ENCODE measurements at places on chromosomes 6 and 20.

- no peak for DNase-seq
Measured at GRCh38 chr6:37987559-37987958, 168.0 kb downstream of the ZFAND3 start.

DNA sequence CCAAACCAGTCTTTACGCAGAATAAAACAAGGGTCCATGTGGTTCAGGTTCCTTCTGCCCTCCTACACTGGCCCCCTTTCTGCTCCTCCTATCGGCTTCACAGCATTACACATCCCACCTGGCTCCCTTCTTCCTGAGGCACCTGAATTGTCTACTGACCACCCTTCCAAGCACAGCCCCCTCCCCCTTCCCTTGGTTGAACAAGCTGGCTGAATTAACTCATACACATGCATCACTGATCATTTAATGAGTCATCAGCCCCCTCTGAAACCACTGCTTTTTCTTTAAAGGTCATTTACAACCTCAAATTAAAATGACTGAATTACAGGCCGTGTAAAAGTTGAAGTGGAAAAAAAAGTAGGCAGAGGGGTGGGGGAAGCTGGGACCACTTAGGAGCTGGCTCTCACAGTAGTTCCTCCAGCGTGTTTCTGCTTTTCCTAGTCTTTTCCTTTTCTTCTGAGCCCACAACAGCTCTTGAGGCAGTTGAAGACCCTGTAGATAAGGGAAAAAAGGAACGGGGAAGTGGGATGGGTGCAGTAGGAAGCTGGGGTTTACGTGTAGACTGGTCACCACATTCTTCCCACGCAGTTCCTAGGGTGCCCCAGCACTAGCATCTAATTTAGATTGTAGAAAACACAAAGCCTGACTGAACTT is 67.6 kb downstream of the FYN start:
- no peak for DNase-seq

DNA sequence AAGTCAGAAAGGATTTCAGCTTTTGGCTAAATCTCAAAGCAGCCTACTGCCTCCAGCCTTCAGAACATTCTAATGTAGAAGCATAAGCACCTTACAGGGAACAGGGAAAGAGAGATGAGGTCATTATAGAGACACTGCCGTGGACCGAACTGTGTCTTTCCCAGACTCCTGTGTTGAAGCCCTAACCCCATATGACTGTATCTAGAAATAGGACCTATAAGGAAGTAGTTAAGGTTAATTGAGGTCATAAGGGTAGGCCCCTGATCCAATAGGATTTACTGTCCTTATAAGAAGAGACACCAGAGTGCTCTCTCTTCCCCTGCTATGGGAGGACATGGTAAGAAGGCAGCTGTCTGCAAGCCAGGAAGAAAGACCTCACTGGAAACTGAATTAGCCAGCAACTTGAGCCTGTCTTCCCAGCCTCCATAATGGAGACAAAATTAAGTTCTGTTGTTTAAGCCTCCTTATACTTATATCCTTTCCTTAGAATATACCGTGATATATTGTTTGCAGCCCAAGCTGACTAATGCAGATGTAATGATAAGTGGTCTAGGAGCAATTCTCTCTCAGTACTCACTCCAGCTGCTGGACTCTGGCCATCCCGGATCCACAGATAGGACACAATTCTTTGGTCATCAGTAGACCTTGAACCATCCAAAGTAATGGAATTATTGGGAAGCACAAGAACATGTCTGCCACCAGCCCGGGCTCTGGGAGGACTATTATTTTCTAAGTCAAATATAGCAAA is 71.4 kb downstream of the ALDH5A1 start:
- DNase-seq: no peak

DNA sequence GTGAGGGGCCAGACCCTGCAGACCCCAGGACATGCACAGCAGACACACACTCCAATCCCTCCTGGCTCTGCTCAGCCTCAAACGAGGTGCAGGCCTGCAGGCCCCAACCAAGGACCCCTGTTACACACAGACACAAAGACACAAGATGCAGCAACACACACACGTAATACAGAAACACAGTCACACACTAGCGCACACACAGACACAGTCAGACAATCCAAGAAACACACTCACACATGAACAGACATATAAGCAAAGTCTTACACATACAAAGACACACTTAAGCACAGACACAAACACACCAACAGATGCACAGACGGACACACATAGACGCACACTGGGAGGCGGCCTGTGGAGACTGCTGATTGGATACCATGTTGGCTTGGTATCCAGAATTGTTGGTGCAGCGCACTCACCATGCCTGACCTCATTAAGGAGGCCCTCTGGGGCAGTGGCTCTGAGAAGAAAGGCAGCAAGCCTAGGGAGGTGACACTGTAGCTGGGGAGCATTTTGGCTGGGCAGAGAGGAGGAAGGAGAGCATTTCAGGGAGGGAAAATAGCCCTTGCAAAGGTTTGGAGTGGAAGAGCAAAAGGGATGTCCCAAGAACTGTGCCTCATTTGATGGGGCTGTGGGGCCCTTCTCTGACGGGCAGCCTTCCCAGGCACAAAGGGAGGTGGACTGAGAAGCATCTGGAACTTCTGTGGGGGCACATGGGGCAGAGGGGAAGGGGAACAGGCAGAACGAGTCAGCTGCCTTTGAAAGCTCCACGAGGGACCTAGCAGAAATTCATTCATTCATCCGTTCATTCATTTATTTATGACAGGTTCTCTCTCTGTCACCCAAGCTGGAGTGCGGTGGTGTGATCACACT is 1.4 kb upstream of the HSPA12B start:
- no peak for DNase-seq

- no peak for DNase-seq
Measured at GRCh38 chr20:40633123-40633850, 55.7 kb downstream of the MAFB start.

DNA sequence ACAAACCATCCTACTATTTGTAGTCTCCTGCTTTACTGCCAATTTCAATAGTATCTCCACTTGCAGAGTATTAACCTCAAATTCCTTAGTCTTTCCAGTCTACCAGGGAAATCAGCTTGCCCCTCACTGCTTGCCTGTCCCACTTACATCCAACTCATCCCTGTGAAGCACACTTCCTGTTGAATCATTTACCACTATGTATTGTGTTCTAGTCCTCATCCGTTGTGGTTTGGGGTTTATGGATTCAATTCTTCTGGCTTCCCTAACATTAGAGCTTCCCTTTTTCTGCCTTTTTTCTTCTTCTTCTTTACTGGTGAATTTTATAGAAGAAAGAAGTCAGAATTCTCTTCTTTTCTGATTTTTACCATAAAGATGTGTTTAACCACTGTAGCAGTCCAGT is 5.1 kb upstream of the TXLNB start:
- DNase-seq: no peak

DNA sequence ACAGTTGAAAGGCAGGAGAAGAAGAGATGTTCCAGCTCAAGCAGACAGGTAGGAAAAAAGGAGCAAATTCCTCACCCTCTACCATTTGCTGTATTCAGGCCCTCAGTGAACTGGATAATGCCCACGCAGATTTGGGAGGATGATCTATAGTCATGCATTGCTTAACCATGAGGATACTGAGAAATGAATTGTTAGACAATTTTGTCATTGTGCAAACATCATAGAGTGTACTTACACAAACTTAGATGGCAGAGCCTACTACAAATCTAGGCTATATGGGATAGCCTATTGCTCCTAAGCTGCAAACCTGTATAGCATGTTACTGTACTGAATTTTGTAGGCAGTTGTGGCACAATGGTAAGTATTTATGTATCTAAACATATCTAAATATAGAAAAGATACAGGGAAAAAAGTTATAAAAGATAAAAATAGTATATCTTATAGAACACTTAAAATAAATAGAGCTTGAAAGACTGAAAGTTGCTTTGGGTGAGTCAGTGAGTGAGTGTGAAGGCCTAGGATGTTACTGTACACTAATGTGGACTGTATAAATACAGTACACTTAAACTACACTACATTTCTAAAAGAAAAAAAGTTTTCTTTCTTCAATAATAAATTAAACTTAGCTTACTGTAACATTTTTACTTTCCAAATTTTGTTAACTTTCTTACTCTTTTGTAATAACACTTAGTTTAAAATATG is 672.3 kb downstream of the UTRN start:
- DNase-seq: no peak

DNA sequence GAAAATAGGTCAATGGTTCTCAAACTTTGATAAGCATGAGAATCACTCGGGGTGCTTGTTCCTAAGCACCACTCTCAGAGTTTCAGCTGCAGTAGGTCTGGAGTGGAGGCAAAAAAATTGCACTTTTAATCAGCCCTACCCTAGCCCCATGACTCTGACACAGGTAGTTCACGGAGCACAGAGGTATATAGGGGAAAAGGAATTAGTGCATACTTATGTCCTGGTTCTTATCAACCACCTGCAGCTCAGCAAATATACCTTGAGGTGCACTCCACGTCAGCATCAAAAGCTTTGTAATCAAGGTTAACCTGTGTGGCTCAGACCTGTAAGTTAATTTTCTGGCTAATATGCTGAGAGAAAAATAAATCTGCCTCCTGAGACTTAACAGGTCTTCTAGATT is 138.8 kb upstream of the HMGN3 start:
- DNase-seq: no peak

All from NCI-H1105 (cell line).